Left colon (tissue), 2 donors: ENCODE measurements at places on chromosomes 11 and 22.
A peak's percentile ranks its signal among the peaks of the same experiment; 100 is the strongest.

GRCh38 chr11:2577031-2577990 is 122.5 kb downstream of the KCNQ1OT1 start:
- DNase-seq, result peak; percentile 61

DNA sequence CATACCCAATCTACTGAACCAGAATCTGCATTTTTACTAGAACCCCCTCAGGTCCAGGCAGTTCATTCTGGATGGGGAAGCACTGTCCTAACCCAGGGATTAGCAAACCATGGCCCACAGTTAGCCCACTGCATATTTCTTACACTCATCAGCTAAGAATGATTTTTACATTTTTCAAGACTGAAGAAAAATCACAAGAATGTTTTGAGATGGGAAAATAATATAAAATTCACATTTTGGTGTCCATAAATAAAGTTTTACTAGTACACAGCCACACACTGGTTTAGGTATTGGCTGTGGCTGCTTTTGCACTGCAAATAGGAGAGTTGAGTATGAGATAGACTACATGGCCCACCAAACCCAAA is 59.4 kb downstream of the PPFIBP2 start:
- DNase-seq, result no peak

DNA sequence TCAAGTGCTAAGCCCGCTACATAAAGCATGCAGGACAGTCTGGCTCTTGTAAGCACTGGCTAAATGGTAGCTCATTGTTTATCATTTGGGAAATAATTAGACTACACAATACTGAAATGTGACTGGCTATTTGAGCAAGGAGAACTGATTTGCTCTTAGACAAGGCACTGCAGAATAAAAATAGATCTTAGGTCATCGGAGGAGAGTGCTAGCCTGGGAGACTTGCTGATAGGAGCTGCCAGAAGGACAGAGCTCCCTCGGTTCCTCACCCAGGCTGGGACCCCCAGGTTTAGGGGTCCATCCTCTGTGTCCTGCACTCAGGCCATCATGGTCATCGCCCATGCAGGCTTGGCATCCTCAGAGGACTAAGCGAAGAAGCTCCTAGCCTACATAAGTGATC is 184.4 kb upstream of the NCAM1 start:
- DNase-seq, result no peak

GRCh38 chr11:8760896-8761295 is 78.3 kb downstream of the RPL27A start:
- no peak for DNase-seq

DNA sequence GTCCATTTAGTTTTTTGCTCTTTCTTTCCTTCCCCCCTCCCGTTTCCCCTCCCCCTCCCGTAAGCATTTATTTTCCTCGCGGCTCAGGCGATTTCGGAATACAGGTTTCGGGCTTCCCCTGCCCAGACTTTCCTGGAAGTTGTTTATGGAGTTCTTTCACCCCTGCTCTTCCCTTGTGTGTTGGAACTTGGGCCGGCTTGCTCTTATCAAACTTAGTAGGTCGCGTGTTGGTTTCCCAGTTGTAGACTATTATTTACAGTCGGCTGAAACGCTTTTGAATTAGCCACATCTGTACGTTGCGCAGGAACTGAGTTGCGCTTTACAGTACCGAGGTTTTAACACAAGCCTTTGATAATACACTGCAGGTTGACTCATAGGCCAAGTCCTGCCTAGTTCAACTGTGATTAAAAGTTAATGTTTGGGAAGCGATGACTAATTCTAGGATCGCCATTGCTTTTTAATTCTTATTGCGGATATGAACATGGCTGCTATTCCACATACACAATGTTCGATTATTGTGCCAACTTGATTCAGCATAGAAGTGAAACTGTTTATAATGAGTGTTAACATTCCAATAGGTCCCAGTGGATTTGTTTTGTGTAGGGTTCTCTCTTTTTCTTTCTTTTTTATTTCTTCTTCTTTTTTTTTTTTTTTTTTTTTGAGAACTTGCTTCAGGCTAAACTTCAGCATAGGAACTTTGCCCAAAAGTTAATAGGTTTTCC is 1.7 kb downstream of the YAP1 start:
- peak; percentile 41 for DNase-seq

DNA sequence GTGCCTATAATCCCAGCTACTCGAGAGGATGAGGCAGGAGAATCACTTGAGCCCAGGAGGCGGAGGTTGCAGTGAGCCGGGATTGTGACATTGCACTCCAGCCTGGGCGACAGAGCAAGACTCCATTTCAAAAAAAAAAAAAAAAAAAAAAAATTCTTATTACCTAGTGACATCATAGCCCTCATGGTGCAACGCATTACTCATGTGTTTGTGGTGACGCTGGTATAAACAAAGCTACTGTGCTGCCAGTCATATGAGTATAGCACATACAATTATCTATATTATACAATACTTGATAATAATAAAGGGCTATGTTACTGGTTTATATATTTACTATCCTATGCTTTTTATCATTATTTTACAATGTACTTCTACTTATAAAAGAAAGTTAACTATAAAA is 41.2 kb downstream of the OR2AT4 start:
- no peak for DNase-seq

DNA sequence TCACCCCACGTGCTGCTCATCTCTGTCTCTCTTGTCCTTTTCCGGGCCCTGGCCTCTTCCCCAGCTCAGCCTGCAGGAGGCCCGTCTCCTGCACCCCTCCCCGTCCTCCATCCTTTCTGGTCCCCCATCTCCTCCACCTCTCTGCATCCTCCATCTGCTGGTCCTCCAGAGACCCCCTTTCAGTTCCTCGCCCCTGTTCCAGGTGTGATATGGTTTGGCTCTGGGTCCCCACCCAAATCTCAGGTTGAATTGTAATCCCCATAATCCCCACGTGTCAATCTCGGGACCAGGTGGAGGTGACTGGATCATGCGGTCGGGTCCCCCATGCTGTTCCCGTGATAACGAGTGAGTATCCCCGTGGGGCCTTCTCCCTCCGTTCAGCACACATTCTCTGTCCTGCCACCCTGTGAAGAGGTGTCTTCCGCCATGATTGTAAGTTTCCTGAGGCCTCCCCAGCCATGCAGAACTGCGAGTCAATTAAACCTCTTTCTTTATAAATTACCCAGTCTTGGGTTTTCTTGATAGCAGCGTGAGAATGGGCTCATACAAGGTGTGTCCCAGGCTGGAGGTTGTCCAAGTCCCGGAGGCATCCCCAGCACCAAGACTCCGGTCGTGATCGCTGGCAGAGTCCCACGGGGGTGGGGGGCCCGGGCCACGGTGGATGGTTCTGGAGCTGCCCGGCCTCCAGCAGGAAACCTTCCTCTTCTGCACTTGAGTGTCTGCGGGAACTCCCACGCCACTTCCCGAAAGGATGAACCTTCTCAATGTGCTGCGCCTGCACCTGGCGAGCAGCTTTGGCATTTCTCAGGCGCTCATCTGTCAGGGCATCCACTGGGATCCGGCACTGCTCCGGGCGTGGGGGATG is 29.0 kb upstream of the TOLLIP start:
- DNase-seq, result no peak

DNA sequence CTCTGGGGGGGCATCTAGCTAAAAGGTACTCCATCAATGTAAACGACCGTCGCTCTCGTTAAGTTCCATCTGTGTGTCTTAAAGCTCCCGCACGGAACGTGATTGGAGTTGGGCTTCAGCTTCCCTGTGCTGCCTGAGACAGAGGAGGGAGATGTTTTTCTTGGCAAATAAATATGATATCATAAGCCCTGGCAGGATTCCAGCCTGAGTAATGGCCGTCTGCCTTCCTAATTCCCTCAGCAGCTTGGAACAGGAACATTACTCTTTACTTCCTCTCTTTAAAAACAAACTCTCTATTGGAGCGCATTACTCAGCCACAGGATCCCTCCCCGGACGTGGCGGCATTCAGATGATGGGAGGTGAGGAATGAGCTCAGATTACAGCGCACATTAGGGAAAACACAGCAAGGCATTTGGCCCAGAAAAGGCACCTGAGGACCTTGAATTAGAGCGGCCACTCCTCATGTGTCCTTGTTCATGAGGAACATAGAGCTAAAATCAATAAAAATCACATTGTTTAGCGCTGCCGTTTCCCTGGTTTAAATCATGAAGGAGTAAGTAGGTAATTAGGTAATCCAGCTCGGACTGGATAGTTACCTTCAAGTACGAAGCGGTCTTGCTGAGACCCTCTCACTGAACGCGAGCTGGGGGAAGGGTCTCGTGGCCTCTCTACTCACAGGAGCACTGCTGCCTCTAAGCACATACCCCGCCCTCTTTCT is 230.4 kb downstream of the ST3GAL4 start:
- DNase-seq, result peak; percentile 43

DNA sequence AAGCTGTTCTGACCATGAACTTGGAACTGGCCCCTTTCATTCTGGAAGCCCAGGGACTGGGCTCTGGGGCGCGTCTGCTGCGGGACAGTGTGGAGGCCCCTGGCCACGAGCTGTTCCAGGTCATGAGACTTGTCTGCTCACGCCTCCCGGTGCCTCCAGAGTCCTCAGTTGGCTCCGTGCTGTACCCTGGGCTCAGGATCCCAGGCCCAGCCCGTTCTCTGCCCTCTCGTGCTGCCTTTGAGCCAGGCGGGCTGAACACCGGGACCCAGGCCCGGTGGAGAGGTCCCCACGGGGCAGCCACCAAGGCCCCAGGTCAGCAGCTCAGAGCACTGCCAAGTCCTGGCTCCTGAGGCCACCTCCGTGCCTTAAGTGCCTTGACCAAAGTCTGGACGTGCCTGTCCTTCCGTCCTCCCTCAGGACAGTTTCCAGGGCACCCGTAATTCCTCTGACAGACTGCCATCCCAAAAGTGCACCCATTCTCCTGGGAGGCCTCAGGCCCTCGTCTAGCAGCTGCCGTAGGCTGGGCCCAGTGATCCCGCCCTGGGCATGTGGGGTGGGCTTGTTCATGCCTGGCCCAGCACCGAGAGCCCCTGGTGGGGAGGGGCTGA is 36.3 kb upstream of the PPARA start:
- DNase-seq, result no peak

DNA sequence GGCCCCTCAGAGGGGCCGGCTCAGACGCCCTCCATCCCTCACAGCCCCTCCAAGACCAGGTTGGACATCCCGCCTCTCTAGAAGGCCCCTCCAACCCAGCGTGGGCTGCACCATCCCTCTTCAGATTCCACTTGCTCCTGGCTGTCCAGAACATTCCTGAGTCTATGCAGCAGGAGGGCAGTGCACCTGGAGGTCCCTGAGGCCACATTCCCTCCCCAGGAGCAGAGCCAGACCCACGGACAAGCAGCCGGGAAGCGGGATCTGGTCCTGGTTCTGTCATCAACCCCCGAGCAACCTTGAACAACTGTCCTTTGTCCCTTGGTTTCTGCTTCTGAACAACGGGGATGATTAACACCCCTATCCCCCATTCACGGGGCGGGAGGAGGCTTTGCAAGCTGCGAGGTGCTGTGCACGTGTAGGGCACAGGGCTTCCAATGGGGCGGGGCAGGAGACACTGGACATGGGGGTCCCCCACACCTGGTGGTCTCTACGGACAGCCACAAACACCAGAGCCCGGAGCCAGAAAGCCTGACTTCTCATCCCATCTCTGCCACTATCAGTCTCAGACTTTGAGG is 13.2 kb upstream of the PDGFB start:
- DNase-seq, result no peak

DNA sequence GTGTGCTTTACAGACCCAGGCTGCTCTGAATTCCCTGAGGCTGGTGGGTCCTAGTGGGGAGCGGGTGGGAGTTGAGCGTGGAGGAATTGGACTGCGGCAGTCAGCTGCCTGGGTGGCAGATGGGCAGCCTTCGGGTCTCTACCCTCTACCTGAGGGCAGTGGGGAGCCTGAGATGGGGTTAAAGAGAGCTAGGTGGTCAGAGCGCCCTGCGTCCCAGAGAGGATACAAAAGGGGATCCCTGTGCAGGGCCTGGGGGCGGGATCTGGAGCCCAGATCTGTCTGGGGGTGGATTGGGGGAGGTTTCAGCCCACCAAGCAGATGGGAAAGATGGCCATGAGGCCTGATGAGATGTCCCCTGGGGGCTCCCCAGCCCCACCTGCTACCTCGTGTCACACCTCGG is 18.2 kb downstream of the KCTD17 start:
- DNase-seq, result no peak

DNA sequence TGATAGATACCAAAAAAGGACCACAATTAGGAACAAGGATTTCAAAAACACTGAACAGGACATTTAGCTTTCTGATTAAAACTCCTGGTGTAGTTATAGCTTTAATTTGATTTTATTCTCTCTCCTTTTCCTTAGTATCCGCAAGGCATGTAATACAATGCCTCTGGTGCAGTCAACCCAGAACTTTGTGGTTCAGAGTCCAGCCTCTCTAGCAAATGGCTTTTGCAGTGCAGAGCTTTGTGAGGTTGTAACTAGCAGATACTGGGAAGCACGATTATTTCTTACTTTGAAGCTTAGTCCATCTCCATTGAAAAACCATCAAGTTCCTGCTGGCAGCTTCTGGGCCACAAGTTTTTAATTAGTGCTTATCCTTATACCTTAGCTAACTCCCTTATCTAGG is 79.8 kb downstream of the GRIA4 start:
- DNase-seq, result no peak

DNA sequence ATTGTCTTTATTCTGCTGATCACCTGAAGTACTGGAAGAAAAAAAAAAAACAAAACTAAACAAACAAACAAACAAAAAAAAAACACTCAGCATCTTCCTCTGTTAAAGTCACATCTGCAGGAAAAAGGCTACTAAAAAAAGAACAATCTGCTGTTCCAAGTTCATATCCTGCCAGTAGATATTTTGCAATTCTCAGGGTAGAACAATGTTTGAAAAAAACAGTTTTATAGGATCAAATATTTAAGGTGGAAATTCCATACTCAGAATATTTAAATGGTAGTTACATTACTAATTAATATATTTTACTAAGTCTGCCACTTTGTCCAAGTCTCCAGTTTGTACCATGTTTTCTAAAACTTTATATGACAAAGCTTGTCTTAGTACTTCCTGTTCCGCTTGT is 175.2 kb downstream of the SBF2 start:
- no peak for DNase-seq

DNA sequence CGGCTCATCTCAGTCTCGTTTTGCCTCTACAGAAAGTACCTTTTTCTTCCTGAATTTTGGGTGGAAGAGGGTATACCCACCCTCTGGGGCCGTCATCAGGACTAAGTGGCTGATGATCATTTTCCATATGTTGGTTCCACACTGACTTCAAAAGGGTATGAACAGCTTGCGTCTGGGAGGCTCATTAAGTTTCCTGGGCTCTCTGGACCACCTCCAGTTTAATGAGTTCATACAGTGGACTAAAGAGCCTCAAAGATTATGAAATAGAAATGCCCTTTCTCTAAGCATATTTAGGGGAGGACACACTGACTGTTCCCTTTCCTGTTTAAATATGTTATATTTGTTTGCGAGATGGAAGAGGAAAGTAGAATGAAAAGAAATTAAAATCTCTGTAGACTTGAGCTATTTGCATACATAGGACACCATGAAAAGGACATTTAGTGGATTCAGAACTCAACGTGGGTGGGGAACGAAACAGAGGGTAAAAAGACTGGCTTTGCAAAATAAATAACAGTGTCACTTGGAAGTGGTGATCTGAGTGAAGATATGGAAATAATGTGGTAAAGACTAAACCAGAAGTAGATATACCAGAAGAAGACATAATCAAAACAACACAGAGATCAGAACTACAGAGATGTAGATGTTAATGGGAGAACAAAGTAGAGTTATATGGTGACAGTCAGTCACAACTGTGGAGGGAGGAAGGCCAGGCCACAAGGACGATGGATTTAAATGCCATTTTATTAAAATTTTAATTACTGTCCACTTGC is 18.7 kb downstream of the LDLRAD3 start:
- DNase-seq, result no peak

GRCh38 chr11:31355817-31356216 is 13.7 kb downstream of the DCDC1 start:
- DNase-seq, result no peak
